ENCODE measurements at places on chromosomes 12 and 14.

GRCh38 chr14:67559639-67560038, 26.5 kb downstream of the PLEKHH1 start:
- DNase-seq, result no peak

DNA sequence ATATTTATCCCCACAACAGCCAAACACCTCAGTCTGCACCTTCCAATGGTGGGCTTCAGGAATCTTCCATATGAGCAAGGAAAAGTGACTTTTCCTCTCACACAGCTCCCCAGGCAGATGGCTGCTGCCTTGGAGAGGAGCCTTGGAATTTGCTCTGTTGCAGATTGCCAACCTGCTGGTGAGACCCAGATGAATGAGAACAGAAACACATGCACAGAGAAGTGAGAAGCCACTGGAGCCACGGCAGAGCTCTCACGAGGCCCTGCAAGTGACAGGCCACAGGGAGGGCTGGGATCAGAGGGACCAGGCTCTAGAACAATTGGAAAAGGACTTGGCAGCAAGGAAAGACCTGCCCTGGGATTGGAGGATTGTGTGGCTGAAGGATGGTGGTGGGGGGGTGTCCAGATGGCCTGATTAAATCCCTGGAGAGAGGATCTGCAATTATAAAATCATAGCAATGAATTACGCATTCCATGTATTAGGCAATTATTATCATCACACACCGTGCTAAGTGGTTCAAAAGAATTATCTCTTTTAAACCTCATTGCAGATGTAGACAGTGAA, 84.9 kb upstream of the PWP1 start:
- DNase-seq, result no peak

DNA sequence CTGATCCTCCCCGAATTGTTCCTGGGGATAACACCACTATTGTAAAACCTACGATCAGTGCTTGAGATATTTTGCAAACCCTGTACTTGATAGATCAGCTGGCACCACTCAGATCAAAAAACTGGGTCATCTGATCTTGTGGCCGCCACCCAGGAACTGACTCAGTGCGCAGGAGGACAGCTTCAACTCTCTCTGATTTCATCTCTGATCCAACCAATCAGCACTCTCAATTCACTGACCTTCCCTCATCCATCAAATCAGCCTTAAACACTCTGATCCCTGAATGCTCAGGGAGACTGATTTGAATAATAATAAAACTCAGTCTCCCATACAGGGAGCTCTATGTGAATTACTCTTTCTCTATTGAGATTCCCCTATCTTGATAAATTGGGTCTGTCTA, 4.2 kb upstream of the XPOT start:
- no peak for DNase-seq

DNA sequence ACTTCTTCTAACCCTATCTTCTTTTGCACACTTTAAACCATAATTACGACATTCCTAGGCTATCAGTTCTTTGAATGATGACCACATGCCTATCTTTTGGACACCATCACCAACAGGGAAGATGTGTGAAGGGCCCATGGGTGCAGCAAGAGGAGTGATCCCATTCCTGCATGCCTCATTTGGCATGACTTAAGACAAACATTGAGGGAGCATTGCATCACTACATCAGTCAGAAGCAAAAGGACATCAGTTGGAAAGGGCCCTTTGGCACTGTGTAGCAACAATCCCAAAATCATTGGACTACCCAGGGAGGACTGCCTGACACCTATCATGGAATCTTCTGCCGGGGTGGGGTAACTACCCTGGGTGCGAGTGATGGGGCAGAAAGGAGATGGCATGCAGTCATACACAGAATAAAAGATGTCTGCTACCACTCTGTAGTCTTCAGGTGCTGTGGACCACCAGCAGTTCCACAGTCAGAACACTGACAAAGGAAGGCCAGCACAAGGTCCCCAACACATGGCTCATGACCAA, 10.7 kb upstream of the TMBIM6 start:
- DNase-seq, result no peak

- no peak for DNase-seq
Observed at GRCh38 chr12:106311139-106311538, 8.6 kb downstream of the TCP11L2 start.

DNA sequence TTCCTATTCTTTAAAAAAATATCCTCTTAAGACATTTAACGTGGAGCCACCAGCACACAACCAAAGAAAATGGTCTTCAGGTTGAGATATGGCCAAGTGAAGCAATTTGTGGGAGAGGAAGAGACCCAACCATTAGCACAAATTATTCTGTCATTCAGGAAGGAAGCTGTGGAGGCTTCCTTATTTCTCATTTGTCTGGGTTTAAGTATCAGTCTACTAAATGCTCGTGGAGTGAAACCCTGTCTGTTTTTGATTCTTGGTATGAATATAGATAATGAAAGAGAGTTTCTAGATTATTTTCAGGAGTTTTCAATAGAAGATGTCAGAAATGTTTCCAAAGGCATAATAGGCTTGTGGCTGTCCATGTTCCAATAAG, 125.1 kb downstream of the GPR65 start:
- no peak for DNase-seq

DNA sequence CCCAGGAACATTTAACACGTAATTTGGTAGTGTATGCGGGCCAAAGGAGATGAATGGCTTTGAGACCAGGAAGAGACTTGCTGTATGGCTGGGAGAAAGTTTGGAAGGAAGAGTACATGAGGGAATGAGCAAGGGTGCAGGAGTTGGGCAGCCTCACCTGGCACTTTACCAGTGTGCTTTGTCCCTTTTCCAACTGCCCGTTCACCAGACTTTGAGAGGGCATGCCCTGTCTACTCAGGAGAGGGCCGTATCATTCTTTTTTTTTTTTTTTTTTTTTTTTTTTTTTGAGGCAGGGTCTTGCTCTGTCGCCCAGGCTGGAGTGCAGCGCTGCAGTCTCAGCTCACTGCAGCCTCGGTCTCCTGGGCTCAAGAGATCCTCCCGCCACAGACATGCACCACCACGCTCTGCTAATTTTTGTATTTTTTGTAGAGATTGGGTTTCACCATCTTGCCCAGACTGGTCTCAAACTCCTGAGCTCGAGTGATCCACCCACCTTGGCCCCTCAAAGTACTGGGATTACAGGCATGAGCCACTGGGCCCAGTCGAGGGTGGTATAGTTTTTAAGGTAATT, 6.5 kb downstream of the DYNC1H1 start:
- DNase-seq, result no peak

GRCh38 chr12:111196532-111196931, 172.4 kb downstream of the PHETA1 start:
- peak; percentile 26 for DNase-seq

GRCh38 chr12:51025338-51025835, 797 bp downstream of the SLC11A2 start:
- DNase-seq, result no peak

GRCh38 chr14:39181026-39181692, 6.1 kb downstream of the PNN start:
- DNase-seq, result no peak

GRCh38 chr14:68342216-68342763, 450.6 kb downstream of the ZFP36L1 start:
- no peak for DNase-seq

DNA sequence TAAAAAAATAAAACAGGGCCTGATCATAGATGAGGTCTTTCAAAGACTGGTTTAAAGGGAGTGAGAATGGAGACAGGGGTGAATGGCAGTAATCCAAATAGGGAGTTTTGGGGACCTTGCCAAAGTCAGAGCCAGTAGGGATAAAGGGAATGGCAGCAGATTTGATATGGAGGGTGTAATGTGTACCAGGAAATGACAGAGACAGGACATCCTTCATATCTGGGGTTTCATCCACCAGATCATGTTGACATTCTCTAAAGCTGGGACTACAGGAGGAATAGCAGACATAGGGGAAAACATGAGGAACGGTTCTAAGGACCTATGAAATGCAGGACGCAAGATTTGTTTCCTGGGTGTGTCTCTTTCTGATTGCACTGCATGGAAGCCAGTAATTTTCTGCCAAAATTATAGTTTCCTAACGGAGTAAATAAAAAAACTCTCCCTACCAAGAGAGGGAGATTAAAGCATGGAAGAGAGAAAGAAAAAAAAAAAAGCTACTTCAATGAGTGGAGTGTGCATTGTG, 169.9 kb downstream of the PRKD1 start:
- DNase-seq, result no peak

DNA sequence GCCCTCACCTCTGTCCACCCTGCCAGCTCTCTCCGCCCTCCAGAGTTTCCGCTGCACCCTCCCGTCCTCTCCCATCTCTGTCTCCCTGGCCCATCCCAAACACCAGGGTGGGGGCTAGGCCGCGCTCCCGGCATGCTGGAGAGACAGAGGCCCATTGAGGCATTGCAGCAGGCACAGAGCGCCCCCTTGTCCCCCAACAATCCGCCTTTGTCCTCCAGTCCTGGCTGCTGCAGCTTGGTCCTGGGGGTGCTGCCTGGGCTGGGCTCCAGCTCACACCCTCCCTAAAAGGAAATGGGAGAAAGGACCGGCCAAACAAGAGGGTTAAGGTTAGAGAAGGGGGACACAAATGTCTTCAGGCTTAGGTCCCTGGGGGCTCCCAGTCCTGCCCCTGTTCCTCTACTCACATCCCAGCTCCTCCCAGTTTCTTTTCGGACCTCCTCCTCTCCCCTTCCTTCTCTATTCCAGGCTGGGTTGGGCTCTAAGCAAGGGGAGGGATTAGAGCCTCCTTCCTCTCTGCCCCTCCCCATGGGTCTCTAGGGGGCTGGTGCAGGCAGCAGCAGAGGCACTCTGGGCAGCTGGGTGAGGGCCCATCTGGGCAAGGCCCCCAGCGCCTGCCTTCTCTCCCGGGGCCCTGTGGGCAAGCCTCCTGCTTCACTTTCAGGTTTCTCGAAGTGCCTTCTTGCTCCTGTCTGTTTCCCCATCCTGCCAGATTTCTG, at the start of gene CMTM5:
Gene CMTM5, plus strand, starts transcription at position 565 of the 716 bp plus-strand sequence. CDS start 206 bp downstream, outside the sequence.
- no peak for DNase-seq

- peak; percentile 93 for DNase-seq
Observed at GRCh38 chr12:68331869-68332727, at the start of gene MDM1. Gene MDM1 (minus strand): TSS chr12:68332362. CDS start chr12:68332245, 117 bp downstream.

DNA sequence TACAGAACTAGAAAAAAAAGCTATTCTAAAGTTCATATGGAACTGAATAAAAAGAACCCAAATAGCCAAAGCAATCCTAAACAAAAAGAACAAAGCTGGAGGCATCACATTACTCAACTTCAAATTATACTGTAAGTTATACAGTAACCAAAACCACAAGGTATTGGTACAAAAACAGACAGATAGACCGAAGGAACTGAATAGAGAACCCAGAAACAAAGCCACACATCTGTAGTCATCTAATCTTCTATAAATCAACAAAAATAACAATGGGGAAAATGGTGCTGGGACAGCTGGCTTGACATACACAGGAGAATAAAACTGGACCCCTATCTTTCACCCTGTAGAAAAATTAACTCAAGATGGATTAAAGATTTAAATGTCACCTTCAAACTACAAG, 38.1 kb upstream of the CMKLR1 start:
- DNase-seq, result no peak

DNA sequence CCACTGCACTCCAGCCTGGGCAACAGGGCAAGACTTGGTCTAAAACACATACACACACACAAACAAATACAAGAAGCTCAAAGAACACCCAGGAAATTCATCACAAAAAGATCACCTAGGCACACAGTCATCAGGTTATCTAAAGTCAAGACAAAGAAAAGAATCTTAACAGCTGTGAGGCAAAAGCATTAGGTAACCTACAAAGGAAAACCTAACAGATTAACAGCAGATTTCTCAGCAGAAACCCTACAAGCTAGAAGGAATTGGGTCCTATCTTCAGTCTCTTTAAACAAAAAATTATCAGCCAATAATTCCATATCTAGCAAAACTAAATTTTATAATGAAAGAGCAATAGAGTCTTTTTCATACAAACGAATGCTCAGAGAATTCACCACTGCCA, 22.4 kb downstream of the CEP83 start:
- no peak for DNase-seq

- no peak for DNase-seq
Observed at GRCh38 chr12:1666215-1666614, 24.7 kb upstream of the ADIPOR2 start.

DNA sequence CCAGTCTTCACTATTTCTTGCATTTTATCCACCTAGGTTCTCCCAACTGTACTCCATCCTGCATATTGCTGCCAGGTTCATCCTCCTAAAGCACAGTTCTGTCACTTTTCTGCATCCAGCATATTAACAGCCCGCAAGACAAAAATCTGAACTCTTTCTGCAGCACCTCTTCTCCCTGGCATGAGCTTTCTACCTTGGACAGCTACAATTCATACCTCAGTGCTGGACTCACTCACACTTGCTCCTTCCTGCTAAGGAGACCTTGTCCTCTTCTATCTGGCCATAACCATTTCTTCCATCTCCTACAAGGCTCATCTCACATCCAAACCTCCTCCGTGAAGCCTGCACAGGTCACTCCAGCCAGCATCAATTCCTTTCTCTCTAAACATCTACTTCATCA, 170.1 kb upstream of the GRIP1 start:
- no peak for DNase-seq

GRCh38 chr12:107369006-107369405, 275.7 kb upstream of the CRY1 start:
- DNase-seq, result no peak

DNA sequence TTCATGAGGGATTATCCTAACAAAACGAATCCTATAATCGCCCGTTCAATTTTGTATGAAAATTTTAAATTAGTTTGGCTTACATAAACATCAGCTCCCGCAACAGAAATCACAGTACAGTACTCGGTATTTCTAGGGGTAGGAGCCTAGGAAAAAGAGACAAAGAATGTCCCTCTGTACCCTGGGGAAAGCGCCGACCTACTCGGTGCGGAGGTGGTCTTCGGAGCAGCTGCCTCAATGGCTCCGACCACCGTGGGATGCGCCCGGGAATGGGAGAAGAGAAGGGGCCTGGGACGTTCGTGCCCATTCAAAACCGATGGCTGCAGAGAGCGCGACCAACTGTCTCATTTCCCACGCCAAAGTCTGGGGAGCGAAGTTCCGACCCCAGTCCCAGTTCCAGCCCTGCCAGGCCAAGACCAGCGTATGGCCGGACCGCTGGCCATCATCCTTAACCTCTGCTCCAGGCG, 618 bp downstream of the GNPNAT1 start:
- DNase-seq, result no peak

- DNase-seq, result no peak
Observed at GRCh38 chr14:104563742-104564615, 15.6 kb upstream of the C14orf180 start.

GRCh38 chr14:44444454-44444853, 62.6 kb downstream of the FSCB start:
- no peak for DNase-seq

DNA sequence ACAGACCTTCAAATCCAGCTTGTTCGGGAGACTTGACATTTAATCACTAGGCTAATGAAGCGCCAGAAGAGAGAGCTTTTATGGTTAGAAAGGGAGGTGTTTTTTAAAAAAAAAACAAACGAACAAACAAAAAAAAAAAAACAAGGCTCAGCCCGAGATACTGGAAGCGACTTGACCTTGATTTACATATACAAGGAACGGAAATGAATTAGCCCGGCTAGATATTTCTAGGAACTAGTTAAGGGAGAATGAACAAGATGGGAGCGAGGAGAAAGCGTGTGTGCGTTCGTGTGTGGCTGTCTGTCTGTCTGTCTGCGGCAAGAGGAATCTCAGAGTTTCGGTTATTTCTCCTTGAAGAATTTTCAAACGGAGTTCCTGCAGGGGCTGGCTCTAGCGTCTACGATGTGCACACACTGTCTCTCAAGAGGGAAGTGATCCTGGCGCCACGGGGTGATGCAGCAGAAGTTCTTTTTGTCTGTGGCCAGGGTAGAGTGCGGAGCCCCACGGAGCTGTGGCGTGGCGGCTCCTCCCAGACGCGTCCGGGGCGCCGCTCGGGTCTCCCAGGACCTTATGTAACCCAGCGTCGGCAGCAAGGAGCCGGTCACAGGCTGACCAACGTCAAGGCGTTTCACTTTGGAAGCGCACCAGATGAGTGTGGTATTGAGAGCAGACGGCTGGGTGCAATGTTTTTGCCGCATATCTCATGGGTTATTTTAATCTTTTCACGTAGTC, 18.8 kb downstream of the SOCS2 start:
- peak; percentile 38 for DNase-seq
